ENCODE measurements at places on chromosomes 1 and 21. TPM values are rescaled to one million over a fixed set of nuclear protein-coding genes. Genes with fewer than 3 reads are reported as not detected.

Gene UMODL1
- not detected for total RNA-seq

Gene PBX1
- total RNA-seq, result 133 TPM

Gene SLAMF9
- not detected for total RNA-seq

Gene C1orf226
- 11.5 TPM for total RNA-seq

Gene CCDC27
- total RNA-seq, result not detected

Gene OXCT2
- 4.3 TPM for total RNA-seq

DNA sequence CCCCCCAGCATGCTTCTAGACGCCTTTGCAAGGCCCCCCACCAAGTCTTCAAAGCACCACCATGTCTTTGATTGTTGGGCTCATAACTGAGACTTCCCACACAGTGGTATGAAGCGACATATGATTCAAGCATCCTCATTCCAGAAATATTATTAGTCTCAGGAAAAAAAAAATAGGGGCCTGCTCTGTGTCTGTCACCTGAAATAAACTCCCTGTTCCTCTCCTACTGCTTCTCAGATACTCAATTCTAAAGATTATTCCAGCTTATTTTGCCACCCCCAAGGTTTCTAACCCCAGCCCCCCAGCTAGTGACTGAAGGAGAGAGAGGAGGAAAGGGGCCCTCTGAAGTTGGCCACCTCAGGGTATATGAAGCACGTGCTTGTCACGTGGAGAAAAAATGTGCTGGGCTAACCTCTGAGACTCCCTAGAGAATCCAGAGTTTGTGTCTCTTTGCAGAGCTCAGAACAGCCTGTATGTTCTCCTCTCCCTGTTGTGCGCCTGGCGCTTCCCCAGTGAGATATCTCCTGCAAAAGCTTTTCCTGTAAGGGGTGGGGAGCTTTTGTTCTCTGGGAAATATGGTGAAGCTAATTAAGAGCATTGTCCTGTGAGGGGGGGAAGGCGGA is 35.9 kb upstream of the RASAL2 start:
- H3K27me3 ChIP-seq, result 0 out of 2 replicates have a peak, but pooled peaks cover 2% of the 10 kb centered on the region
- H3K4me1 ChIP-seq, result peaks cover 16% of the 10 kb centered on the region
- no peaks in the 10 kb centered on the region for H3K36me3 ChIP-seq
- no peak overlapping the region for H3K27ac ChIP-seq

GRCh38 chr1:244065960-244066388 is 14.9 kb downstream of the ZBTB18 start:
- H3K36me3 ChIP-seq, result no peaks in the 10 kb centered on the region
- DNase-seq, result no peak
- H3K4me1 ChIP-seq, result no peaks in the 10 kb centered on the region
- H3K27me3 ChIP-seq, result no peaks in the 10 kb centered on the region
- no peak overlapping the region for H3K4me3 ChIP-seq

DNA sequence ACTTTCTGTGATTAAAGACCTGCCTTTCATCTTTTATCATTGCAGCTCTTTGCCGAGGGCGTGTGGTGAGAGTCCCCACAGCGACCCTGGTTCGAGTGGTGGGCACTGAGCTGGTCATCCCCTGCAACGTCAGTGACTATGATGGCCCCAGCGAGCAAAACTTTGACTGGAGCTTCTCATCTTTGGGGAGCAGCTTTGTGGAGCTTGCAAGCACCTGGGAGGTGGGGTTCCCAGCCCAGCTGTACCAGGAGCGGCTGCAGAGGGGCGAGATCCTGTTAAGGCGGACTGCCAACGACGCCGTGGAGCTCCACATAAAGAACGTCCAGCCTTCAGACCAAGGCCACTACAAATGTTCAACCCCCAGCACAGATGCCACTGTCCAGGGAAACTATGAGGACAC is 32.0 kb downstream of the PTGFRN start:
- no peak for DNase-seq
- H3K4me3 ChIP-seq, result no peak overlapping the region
- peaks cover 7% of the 10 kb centered on the region for H3K36me3 ChIP-seq
- no peaks in the 10 kb centered on the region for H3K27me3 ChIP-seq
- H3K4me1 ChIP-seq, result 0 out of 2 replicates have a peak, but pooled peaks cover 2% of the 10 kb centered on the region

DNA sequence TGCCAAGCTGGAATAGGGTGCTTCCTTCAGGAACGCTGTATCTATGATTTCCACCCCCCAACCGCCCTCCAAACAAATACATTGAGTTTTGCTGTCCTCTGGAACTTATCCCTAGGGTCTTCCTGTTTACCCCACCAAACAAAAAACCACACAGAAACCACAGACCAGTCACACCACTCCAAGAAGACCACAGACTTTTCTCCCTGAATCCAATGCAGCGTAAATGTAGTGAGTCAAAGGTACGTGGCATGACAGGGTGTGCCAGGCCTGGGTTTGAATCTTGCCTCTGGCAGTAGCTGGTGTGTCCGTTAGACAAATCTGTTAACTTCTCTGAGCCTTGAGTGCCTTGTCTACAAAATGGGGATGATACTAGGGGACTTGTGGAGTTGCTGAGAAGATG is 27.8 kb downstream of the ASAP3 start:
- H3K36me3 ChIP-seq, result peaks cover 1% of the 10 kb centered on the region
- no peak for DNase-seq
- H3K4me1 ChIP-seq, result no peaks in the 10 kb centered on the region
- H3K27me3 ChIP-seq, result no peaks in the 10 kb centered on the region
- no peak overlapping the region for H3K4me3 ChIP-seq

DNA sequence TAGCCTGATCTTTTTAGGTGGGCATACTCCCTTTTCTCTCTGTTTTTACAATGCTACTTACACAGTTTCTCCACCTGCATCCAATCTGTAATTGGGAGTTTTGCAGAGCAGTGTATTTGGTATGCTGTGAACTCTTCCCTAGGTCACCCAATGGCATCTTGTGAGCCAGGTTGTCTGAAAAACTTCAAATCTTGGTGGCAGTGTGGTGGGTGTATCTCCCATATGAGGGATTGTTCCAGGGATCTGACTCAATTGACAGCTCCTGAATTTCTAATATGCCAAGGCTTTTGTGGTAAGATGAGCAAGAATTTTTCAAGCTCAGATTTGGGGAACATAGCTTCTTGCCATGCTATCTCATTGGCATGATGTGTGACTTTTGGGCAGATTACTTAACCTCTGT is 47.2 kb upstream of the MACF1 start:
- DNase-seq, result no peak
- no peak overlapping the region for H3K27ac ChIP-seq
- H3K4me1 ChIP-seq, result peaks cover 32% of the 10 kb centered on the region

GRCh38 chr1:41469706-41470105 is 14.8 kb downstream of the EDN2 start:
- no peak for DNase-seq
- no peaks in the 10 kb centered on the region for H3K36me3 ChIP-seq
- H3K4me1 ChIP-seq, result no peaks in the 10 kb centered on the region
- H3K27ac ChIP-seq, result no peak overlapping the region
- no peak overlapping the region for H3K4me3 ChIP-seq
- no peaks in the 10 kb centered on the region for H3K27me3 ChIP-seq

GRCh38 chr21:43893536-43894205 is 28.6 kb downstream of the AGPAT3 start:
- no peak for DNase-seq
- peaks cover 12% of the 10 kb centered on the region for H3K36me3 ChIP-seq
- H3K27me3 ChIP-seq, result no peaks in the 10 kb centered on the region
- no peak overlapping the region for H3K4me3 ChIP-seq
- H3K4me1 ChIP-seq, result peaks cover 7% of the 10 kb centered on the region
- H3K27ac ChIP-seq, result no peak overlapping the region

- H3K4me1 ChIP-seq, result no peaks in the 10 kb centered on the region
- no peak overlapping the region for H3K4me3 ChIP-seq
- no peak overlapping the region for H3K27ac ChIP-seq
- no peaks in the 10 kb centered on the region for H3K27me3 ChIP-seq
- DNase-seq, result no peak
Observed at GRCh38 chr1:10495475-10495817, 20.7 kb downstream of the PEX14 start.

- H3K4me1 ChIP-seq, result peaks cover 5% of the 10 kb centered on the region
- no peak overlapping the region for H3K4me3 ChIP-seq
- no peaks in the 10 kb centered on the region for H3K27me3 ChIP-seq
- DNase-seq, result no peak
- no peak overlapping the region for H3K27ac ChIP-seq
Observed at GRCh38 chr1:223824712-223825111, 21.0 kb downstream of the TP53BP2 start.

GRCh38 chr1:230268371-230269170 is 157.6 kb downstream of the PGBD5 start:
- no peaks in the 10 kb centered on the region for H3K4me1 ChIP-seq
- peak; percentile 67 for DNase-seq
- H3K4me3 ChIP-seq, result no peak overlapping the region
- H3K27me3 ChIP-seq, result no peaks in the 10 kb centered on the region

DNA sequence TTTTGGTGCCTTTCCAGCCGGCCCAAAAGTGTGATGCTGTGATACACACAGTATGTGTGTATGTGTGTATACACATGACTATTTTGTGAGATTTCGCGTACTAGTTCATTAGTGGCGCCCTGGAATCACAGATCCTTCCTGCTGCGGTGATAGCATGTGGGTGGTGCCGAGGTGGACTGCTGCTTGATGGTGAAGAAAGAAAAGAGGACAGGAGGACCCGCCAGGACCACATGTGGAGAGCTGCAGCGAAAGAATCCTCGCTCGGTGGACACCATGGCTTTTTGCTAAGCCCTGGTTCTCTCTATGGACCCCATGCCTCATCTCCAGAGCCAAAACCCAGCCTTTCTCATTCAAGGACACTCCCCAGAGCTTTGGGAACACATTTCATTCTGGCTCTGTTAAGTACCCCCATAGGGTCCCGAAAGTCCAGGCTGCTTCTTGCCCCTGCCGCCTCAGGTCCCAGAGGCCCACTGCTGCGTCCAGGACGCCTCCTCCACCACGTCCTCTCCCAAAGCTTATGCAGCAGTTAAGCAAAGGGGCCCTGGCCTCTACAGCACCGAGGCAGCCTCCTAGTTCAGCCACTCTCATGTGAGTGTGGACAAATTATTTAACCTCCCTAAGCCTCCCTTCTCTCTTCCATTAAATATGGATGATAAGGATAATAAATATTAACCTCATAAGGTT is 32.8 kb upstream of the COX20 start:
- no peak overlapping the region for H3K27ac ChIP-seq
- no peak for DNase-seq
- no peaks in the 10 kb centered on the region for H3K27me3 ChIP-seq
- no peaks in the 10 kb centered on the region for H3K36me3 ChIP-seq

- no peaks in the 10 kb centered on the region for H3K27me3 ChIP-seq
- peak; percentile 47 for DNase-seq
- no peak overlapping the region for H3K27ac ChIP-seq
- H3K36me3 ChIP-seq, result no peaks in the 10 kb centered on the region
Observed at GRCh38 chr1:38558055-38558454, 301.5 kb downstream of the RRAGC start.

- H3K27me3 ChIP-seq, result peaks cover 11% of the 10 kb centered on the region
- DNase-seq, result no peak
- H3K27ac ChIP-seq, result no peak overlapping the region
- peaks cover 9% of the 10 kb centered on the region for H3K4me1 ChIP-seq
Observed at GRCh38 chr1:41380979-41381691, 19.9 kb downstream of the FOXO6 start.

DNA sequence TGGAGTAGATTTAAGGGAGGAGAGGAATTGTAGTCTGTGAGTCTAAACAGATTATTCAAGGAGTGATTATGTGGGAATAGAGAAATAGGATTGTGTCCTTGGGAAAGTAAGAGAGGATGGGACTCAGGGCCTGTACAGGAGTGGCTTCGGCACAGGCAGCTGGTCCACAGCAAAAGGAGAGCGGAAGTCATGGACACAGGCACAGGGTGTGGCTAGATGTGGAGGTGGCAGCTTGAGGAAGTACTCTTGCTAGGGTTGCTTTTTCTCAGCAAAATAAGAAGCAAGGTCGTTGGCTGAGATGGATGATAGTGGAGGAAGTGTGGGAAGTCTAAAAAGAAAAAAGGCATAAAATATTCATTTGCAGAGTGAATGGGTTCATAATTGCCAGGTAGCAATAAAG is 18.5 kb upstream of the ZNF648 start:
- no peaks in the 10 kb centered on the region for H3K27me3 ChIP-seq
- no peak for DNase-seq
- H3K27ac ChIP-seq, result no peak overlapping the region
- H3K4me1 ChIP-seq, result no peaks in the 10 kb centered on the region
- no peaks in the 10 kb centered on the region for H3K36me3 ChIP-seq
- H3K4me3 ChIP-seq, result no peak overlapping the region

GRCh38 chr1:27122652-27123051 is 32.3 kb downstream of the SLC9A1 start:
- no peaks in the 10 kb centered on the region for H3K4me1 ChIP-seq
- peaks cover 7% of the 10 kb centered on the region for H3K36me3 ChIP-seq
- H3K4me3 ChIP-seq, result no peak overlapping the region
- no peak overlapping the region for H3K27ac ChIP-seq
- DNase-seq, result no peak
- H3K27me3 ChIP-seq, result no peaks in the 10 kb centered on the region

GRCh38 chr1:206429421-206429820 is 40.9 kb upstream of the IKBKE start:
- H3K36me3 ChIP-seq, result peaks cover 4% of the 10 kb centered on the region
- no peak for DNase-seq
- no peak overlapping the region for H3K27ac ChIP-seq
- H3K27me3 ChIP-seq, result no peaks in the 10 kb centered on the region
- no peaks in the 10 kb centered on the region for H3K4me1 ChIP-seq

DNA sequence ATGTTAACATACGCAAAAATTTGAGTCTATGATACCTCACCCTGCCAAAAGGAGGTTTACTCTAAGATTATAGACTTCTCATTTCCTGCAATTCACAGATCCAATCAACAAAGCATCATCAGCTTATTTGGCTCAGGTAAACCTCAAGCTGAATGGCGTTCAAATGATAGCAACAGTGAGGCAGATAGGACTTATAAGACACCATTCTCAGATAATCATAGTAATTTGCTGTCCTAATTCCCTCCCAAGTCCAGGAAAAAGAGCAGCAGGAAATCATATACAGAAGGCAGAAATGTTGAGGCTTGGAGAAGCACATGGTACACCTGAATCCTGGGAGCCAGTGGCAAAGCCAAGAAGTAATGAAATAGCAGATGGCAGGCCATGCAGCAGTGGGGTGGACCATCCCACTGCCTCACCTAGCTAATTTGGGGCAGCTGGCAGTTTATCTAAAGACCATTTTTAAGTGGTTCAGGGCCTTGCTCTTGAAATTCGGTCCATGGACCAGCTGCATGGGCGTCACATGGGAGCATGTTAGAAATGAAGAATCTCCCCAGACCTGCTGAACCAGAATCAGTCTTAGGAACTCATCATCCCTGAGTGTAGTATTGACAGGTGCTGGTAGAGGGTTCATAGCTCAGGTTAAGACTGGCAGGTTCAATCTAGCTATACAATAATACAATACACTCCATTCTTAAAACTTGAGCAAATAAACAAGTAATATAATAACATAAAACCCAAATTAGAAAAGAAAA is 57.7 kb downstream of the ASTN1 start:
- H3K4me1 ChIP-seq, result no peaks in the 10 kb centered on the region
- H3K4me3 ChIP-seq, result no peak overlapping the region
- DNase-seq, result no peak
- no peaks in the 10 kb centered on the region for H3K27me3 ChIP-seq
- no peaks in the 10 kb centered on the region for H3K36me3 ChIP-seq

GRCh38 chr1:3313576-3313950 is 140.9 kb upstream of the ARHGEF16 start:
- H3K27me3 ChIP-seq, result peaks cover 3% of the 10 kb centered on the region
- H3K4me1 ChIP-seq, result peaks cover 2% of the 10 kb centered on the region
- peak; percentile 46 for DNase-seq
- no peaks in the 10 kb centered on the region for H3K36me3 ChIP-seq
- no peak overlapping the region for H3K27ac ChIP-seq
